ENCODE measurements at places on chromosomes 11 and 22.

DNA sequence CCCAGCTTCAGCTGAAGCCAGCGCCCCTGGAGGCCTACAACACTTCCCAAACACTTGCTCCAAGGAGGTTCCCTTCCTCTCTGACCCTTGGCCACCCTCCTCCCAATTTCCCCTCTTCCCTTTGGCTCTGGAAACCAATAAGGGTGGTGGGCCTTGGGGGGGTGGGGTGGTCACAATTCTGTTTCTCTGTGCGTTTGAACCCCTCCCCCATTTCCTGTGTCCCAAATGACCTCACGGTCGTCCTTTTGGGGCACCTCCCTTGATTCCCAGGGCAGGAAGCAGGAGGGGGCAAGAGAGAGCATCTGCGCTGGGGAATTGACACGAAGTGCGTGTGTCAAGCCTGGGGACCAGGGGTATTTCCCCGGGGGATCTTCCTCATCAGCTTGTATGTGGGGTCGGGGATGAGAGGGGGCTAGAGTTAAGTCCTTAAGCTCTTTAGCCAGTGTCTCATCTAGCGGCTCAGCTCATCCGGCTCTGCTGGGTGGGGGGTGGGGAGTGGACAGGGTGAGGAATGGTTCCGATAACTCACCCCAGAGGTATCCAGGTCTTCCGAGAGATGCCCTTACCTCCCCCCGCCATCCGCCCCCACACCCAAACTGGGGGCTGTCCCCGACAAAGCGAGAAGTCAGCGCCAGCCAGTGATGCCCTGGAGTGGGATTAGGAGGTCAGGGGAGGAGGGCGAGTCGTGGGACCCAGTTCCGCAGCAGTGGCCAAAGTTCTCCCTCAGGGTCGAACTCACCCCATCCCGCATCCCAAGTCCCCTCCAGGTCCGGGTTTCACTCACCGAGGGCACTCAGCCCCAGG, 587 bp downstream of the ESAM start:
- no peak for DNase-seq

GRCh38 chr11:101987370-101987769, 59.9 kb upstream of the CFAP300 start:
- DNase-seq, result no peak

DNA sequence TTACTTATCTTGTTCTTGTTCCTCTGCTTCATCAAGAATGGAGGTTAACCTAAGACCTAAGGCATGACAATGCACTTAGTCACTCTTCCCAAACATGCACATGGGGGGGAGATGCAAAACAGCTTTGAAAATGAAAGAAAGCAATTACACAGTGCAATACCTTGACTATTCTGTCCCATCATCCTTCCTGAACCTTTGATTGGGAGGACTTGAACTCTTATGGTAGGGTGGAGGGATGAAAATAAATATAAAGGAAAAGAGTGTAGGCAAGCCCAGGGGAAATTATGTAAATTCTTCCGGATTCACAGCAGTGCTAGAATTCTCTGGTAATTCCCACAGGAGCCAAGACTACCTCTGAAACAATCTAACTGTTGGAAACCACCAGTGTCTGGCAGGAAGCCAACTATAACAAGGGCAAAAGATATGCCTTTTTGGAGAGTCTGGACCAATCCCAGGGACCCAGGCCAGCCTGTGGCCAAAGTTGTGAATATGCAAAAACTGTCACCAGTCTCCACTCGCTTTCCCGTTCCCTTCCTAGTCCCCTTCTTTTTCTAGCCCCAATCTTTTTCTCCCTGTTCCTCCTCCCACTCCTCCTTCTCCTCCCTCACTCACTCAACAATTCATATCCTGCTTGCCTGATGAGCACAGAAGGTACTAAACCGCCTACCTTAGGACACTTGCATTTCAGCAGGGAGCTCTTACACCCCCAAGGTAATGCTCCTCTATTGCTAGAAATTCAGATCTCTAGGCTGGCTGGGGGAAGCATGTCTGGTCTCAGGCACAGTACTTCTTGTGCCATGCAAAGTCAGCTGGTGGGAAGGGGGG, 2.5 kb upstream of the RCN1 start:
- no peak for DNase-seq

GRCh38 chr11:88810420-88811097, 255.2 kb downstream of the GRM5 start:
- no peak for DNase-seq

DNA sequence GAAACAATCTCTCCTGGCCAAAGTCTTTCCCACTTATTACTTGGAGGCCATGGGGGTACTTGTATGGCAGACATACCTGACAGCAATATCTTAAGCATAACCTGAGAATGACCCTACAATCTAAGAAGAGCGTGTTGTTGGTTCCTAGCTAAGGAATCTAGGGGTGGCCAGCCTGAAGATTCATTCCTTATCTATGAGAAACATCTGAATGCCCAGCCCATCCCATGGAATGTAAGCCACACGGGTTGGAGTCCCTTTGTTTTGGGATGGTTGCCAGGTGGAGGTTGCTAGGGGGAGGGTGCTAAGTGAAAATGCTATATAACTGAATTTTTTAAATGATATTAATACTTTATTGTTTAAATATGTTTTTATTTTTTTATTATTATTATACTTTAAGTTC, 725.0 kb downstream of the ETS1 start:
- no peak for DNase-seq

DNA sequence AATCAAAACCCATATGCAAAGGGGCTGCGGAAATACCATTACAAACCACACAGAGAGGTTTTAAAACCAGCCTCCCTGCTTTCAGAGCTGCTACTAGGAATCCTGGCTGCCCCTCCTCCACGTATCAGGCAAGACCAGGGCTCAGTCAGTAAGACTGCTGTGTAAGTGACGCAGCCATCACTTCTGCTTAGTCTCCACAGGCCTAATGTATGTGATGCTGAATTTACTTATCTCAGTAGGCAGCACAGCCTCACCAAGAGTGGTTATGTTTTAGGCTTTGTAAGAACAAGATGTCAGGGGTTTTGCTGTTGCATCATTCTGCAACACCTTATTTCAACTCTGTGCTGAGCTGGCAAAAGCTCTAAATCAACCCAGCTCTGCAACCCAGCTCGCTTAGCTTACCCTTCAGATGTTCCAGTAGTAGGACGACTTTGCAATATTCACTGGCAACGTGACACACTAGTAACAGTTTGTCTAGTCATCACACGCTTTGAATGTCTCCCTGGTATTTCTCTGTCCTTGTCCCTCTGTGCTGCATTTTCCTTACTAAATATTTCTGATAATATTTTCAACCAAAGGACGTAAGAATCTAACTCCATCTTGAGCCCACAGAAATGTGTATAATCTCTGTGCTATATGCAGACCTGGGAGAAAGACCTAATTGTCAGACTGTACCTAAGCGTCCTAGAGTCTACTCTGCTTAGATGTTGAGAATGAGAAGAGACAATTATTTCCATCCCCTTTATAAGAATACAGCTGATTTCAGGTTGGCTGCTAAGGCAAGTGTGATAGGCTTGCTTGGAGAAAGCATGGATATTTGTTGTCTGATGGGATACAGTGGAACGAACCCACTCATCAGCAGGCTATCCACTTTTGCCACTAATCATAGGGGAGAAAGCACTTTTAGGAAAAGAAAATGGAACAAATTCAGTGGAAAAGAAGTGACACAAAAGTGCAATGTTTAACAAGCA, 72.2 kb downstream of the LARGE2 start:
- DNase-seq, result no peak

- peak; percentile 35 for DNase-seq
Observed at GRCh38 chr11:102109896-102110760, at the start of gene YAP1. TSS of gene YAP1 (plus strand) at chr11:102110447. CDS start at chr11:102110849, 402 bp downstream.

- DNase-seq, result no peak
Observed at GRCh38 chr11:27563201-27563600, 56.6 kb upstream of the LIN7C start.

GRCh38 chr11:2519862-2520735, 75.3 kb downstream of the KCNQ1 start:
- DNase-seq, result no peak

DNA sequence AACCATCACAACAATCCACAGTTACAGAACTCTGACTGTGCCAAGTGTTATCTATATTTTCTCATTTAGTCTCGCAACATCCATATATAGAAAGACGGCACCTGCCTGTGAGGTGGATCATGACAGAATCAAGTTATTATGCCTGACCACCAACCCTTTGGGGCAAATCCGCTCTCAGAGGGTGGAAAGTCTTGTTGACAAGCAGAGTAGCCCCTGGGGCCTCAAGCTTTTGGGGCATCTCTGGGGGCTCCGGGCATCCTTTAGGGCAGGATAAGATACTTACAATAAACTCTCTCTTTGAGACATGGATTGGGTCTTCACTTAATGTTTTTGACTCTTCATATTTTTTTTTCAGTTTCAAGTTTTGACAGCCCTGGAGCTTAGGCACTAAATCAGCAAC, 150.5 kb upstream of the NAV2 start:
- no peak for DNase-seq

GRCh38 chr22:38108561-38109319, 1.7 kb downstream of the BAIAP2L2 start:
- no peak for DNase-seq

DNA sequence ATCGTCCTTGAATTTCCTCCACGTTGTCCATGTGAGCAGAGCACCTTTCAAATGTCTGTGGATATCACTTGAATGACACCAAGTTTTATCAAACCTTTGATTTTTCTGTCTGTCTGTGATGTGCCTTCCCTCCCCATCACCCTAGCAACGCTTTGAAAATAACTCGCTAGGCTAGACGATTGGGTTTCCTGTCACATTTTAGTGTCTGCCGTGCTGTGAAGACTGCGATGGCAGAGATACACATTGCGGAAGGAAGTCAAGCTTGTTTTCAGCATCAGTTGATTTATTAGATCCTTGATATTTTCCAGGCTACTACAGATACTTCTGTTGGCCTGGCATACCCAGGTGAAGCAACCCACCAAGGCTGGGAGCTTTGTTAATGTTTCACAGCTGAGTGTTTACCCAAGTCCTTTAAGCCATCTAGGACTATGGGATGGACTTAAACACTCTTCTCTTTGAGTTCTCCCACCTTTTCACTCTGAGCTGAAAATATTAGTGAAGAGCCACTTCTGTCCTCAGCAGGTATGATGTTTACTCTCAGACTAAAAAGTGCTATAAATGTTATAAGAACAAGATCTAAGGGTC, 93.6 kb upstream of the CD44 start:
- peak; percentile 80 for DNase-seq

DNA sequence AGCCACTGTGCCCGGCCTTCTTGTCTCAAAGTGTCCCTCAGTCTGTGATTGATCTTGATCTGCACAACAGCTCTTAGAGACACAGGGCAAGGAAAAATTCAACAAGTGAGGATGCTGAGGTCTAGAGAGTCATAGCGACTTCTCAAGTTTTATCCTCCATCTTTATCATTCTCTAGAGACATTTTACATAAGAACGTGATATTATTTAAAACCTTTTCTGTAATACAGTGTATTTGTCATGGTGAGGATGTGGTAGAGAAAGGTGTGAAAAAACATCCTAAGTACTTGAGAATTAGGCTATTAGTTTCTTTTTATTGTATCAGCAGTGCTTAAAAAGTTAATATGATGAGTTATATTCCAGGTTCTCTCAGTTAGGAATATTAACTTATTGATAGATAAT, 50.2 kb downstream of the EMSY start:
- DNase-seq, result no peak

DNA sequence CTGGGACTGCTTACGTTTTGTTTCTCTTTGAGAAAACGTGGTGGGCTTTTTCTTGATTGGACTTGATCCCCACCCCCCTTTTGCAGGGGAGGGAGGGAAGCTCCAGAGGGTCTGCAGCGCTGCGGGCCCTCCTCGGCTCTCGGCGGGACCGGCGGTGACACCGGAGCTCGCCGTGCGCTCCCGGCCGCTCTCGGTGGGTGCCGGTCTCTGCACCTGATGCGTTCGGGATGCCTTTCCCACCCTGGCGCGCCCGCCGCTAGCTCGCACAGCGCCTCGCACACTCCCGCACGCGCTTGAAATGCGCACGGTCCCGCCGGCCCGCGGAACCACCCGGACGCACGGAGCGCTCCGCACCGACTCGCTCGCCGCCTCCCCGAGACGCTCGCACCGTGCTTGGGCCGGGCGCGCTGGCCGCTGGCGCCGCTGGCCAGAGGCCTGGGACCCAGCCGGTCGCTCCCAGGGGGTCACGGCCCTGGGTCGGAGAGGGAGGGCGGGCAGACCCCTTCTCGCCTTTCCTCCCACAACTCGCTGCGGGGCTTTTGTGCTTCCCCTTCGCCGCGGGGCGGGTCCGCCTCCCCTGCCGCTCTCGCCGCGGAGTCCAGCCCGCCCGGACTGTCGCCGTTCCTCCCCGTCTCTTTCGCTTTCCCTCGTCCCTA, 1.0 kb downstream of the ZBTB16 start:
- no peak for DNase-seq

DNA sequence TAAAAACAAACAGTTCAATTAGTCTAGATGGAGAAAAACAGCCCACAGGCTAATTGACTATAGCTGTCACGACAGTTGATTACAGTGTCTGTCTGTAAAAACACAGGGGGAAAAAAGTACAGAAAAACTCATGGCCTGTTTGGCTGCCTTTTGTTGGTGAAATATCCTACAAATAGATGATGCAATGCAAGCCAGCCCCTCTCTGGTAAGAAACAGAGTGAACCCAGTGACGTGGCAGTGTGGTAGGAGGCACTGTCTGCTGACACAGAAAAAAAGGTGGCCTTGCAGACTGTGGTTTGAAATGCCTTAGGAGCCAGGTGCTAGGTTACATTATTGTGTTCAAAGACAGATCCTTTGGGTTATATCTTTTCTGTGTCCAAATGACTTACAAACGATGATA, 431.4 kb upstream of the CCDC90B start:
- no peak for DNase-seq

- DNase-seq, result no peak
Observed at GRCh38 chr11:70751142-70751734, 352.9 kb downstream of the CTTN start.

- DNase-seq, result no peak
Observed at GRCh38 chr11:36029616-36030015, 85.8 kb downstream of the LDLRAD3 start.

- DNase-seq, result no peak
Observed at GRCh38 chr11:27234961-27235360, 128.1 kb downstream of the CCDC34 start.

GRCh38 chr11:47348859-47349258, 3.6 kb downstream of the MYBPC3 start:
- no peak for DNase-seq

DNA sequence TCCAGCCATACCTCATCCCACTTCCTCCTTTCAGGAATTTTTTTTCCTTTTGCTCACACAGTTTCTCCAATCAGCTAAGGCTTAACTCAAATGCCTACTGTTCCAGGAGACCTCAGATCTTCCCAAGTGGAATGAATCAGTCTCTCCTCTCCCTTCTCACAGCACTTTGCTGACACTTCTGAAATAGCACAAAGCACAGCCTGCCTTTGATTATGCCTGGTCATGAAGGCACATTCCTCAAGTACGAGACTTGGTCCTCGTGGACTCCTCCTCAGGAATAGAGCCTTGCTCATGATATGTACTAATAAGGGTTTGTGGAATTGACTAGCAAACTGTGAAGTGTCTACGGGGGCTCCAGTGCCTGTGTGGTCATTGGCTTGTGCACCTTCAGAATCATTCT, 176.7 kb upstream of the TENM4 start:
- DNase-seq, result no peak

- no peak for DNase-seq
Observed at GRCh38 chr22:18033204-18033998, 9.0 kb upstream of the MICAL3 start.

All from effector CD4-positive, alpha-beta T cell (primary cell).